NCI-H446 treated with DMSO at 0.1 percent for 48 hours (cell line): ENCODE measurements at places on chromosomes 11 and 22.

DNA sequence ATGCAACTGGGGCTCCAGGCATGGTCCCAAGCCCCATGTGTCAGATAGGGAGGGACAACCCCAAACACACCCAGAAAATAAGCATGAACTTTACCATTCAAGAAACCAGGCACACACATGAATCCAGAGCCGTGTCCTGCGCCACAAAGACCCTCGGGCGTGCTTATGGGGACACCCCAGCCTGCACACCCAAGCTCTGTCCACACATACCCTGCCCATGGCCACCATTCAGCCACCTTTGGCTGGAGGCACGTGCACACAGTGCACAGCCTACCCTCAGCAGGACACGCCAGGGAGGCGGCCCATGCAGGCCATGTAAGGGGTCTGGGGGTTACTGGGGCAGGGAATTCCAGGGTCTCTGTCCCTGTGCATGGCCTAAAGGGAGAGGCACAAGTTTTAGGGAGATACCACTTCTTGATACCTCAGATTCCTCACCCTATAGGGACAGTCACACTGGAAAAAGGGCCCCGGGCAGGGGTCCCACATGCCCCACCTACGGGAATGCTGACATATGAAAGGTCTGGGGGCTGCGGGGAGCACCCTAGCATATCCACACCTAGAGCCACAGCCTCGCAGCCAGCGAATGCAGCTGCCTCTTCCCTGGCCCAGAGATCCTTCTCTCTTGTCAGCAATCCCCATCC lies 20.6 kb downstream of the PACSIN2 start:
- no peak for DNase-seq

DNA sequence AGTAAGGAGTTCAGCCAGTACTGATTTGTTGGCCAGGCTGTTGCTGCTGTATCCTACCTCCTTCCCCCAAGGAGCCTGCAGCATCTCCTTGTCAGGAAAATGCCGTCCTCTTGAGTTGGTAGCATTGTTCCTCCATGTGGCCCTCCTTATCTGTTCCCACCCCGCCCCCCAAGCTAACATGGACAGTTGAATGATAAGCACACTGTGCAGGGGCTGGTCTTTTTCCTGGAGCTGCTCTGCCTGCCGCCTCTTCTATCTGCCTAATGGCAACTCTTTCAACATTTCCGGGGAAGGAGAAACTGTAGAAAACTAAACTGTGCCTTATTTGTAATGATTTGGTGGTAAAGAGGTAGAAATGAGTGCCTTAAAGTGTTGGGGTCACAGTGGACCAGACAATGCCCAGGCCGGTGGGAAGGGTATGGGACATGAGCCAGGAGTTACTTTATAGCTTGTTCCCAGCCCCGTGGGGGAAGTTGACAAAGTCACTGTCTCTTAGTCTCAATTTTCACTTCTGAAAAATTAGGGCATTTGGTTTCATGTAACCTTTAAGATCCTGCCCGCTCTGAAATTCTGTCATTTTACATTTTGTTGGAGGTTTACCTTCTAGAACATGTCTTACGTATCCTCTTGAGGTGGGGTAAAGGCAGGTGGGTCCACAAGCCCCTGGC lies 4.5 kb downstream of the FAM118A start:
- DNase-seq, result no peak

DNA sequence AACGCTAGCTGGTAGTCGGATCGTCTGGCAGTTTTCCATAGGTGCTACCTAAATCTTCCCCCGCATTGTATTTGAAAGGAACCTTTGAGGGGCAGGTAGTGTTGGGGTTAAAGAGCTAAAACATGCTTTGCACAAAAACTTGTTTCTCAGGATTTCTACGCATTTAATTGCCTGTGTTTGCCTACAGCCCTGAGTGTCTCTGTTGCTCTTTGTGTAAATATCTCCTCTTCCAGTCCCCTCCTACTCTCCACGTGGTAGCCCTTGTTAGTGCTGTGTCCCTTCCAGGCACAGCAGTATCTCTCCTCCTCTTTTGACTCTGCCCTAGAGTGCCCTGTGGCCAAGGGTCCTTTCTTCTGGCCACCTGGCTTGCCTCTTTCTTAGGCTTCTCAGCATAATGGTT lies 81.7 kb downstream of the BARX2 start:
- no peak for DNase-seq

DNA sequence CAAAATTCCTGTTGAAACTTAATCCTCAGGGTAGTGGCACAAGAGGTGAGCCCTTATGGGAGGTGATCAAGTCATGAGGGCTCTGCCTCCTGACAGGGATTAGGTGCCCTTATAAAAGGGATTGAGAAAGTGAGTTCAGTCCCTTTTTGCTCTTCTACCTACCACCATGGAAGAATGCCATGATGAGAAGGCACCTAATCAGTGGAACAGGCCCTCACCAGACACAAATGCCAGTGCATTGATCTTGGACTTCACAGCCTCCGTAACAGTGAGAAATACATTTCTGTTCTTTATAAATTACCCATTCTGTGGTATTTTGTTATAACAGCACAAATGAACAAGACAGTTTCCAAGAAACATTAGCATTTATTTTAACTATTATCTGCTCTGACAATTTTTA lies 81.0 kb upstream of the MTMR2 start:
- no peak for DNase-seq

GRCh38 chr22:49869845-49870712 lies 16.4 kb downstream of the ZBED4 start:
- DNase-seq, result no peak

GRCh38 chr11:58254936-58255335 lies 13.1 kb downstream of the OR10W1 start:
- DNase-seq, result no peak
